ENCODE measurements at places on chromosomes 6 and 20.

DNA sequence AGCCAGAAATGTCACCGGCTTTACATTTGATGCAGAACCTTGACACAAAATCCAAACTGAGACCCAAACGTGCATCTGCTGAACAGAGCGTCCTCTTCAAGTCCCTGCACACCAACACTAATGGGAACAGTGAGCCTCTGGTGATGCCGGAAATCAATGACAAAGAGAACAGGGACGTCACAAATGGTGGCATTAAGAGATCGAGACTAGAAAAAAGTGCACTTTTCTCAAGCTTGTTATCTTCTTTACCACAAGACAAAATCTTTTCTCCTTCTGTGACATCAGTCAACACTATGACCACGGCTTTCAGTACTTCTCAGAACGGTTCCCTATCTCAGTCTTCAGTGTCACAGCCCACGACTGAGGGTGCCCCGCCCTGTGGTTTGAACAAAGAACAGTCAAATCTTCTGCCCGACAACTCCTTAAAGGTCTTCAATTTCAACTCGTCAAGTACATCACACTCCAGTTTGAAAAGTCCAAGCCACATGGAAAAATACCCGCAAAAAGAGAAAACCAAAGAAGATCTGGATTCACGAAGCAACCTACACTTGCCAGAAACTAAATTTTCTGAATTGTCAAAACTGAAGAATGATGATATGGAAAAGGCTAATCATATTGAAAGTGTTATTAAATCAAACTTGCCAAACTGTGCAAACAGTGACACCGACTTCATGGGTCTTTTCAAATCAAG is 108.4 kb downstream of the RTN4IP1 start:
- peak; percentile 71 for DNase-seq

- no peak for DNase-seq
These were observed 12.2 kb downstream of the TGIF2 start for GRCh38 chr20:36585410-36586125.

DNA sequence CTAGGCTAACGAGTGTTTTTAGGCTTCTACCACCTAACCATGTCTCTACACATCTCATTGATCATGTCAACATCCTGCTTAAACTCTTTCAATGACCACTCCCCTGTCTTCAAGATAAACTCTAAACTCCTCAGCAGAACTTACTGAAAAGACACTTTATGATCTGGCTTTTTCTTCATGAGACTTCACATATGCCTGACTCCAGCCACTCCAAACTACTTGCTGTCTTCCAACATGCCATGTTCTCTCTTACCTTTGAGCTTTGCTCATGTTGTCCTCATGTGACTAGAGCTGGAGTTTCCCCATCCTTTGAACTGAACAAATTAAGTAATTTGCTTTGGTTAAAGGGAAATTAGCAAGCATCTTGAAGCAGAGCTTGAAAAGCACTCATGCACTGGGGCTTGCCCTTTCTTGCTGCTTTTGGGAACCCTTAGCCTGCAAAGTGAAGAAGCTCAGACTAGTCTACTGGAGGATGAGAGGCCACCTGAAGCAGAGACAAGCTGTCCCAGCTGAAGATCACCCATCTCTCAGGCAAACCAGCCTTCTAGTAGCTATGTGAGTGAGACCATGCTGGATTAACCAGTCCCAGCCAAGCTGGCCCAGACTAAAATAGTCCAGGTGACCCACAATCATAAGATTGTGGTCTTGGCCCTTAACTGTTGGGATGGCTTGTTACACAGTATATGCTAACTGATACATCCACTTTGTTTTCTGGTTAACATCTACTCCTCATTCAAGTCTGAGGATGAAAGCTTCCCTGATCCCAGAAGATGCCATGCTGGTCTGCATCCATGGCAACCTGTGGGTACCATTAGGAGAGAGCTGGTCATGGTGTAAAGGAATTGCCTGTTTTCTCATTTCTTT is 235.8 kb downstream of the GMPR start:
- no peak for DNase-seq

DNA sequence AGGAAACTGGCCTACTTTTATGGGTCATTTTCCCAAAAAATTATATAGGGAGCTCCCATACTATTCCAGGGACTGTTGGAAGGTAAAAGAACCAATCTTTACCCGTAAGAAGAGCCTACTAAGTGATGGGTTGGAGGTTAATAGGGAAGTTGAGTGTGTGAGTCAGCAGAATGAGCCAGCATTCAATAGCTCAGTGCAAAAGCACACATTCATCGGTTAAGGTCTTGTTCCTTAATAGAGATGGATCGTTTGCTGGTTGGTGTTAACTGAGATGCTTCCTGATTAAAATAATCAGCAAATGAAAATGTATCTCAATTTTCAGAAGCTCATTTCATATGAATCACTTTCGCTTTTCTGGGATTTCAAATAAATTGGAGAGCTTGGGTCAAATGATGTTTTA is 115.3 kb upstream of the MRPS10 start:
- DNase-seq = no peak

- DNase-seq = no peak
These were observed 682.7 kb downstream of the MAFB start for GRCh38 chr20:40006168-40006860.

- DNase-seq = no peak
These were observed 200.9 kb downstream of the NFATC2 start for GRCh38 chr20:51341581-51341980.
